Stimulated activated memory B cell treated with anti-CD40 and anti-IgM and Interleukin-4, amounts not matched to agents 10 μg/mL and 1 μg/mL and 100 μg/mL, for 72 hours (primary cell): ENCODE measurements at places on chromosomes 3 and 15.

DNA sequence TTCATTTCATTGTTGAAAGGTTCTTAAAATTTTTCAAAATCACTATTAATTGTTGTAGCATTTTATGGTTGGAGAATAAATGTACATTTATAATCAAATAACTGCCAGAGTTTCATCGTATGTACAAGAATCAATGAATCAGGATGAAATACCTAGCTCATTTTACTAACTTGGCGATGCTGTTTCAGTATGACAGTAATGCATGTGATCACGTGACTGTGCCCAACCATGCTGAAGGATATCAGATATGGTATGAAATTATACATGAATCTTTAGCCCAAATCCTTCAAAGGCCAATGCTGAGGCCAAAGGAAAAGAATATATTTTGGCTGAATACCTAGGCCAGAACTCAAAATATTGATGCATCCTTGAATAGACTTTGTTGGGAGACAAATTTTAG, 288.3 kb upstream of the TGFBR2 start:
- ATAC-seq, result no peak

DNA sequence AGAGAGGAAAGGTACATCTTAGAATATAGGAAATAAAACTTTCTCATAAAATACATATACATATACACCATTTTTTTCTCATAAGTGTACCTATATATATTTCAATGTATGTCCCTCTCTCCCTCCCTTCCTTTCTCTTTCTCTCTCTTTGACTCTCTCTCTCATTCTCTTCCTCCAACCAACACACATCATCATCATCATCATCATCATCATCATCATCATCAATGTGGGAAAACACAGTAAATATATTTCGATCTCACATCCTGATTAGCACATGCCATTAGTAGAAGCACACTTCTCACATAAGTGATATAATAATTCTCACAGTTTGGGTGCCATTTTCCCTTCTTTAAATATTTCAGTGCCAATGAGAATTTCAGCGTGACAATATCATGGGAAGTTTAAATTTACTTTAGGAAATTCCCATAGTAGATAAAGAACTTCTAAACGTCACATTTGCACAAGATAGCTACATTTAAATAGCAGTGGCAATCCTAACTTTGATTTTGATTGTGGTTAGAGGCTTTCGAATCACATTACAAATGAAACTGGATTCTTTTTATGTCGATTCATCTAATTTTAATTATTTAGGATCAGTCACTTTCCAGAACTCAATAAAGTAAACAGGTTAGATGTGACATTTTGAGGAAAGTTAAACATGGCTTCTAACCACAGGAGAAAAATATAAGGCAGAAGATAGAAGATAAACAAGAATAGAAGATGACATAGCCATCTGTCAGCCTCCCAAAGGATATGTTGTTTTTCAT, 33.0 kb upstream of the ACTC1 start:
- no peak for ATAC-seq

- no peak for ATAC-seq
Measured at GRCh38 chr15:28098766-28099554, at the start of gene OCA2. OCA2 (minus strand) TSS chr15:28099315; CDS start chr15:28081874, 17,441 bp downstream.

DNA sequence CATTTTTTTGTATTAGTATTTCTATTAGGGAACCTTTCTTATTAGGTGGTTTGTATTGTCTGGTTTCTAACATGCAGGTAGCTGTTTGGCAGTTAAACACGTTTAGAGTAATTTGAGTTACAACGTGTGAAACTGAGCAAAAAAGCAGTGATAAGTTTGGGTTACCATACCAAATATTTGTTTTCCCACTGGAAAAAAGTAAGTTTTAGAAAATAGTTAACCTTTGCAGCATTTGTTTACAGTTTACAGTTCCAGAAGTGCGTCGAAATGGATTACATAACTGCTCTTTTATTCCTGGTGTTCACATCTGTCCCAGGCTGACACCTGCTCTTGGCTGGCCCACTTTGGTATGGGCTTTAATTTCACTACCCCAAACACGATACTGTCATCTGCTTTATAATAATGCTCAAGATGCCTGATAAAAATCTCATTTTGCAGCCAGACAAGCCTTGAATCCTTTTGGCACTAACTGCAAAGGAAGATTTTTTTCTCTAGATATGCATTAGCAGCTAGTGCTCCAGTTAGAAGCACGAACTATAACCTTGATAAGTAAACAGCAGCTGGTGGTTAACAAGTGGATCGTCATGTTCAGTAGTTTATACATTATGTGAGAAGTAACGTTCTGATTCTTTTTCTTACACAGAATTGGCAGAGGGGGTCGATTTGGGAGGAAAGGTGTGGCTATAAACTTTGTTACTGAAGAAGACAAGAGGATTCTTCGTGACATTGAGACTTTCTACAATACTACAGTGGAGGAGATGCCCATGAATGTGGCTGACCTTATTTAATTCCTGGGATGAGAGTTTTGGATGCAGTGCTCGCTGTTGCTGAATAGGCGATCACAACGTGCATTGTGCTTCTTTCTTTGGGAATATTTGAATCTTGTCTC, 5.3 kb downstream of the EIF4A2 start:
- ATAC-seq, result no peak

DNA sequence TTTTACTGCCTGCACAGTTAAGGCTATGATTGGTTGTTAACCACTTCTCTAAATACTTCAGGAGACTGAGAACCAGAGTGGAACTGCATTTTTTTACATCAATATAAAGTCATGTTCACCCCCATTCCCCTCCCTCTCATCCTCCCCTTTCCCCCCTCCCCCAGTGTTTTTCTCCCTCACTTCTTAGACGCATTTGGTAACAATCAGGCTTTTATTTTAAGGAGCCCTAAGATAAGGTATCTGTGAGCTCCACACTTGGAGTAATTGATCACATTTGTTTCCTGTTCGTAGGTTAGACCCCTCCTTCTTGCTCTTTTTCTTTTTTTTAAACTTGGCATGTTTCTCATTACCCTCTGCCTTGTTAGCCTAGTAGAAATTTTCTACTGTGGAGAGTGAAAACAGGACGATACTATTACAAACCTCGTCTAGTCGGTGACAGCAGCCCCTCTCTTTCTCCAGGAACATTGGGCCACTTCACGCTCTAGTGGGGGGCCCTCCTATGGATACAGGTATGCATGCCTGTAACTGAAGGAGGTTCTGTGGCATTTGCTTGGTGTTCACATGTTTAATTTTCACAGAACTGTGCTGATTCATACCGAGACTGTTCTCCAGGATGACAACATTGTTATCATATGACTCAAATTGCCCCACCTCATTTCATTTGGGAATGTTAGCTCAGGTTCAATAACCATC, 314.4 kb downstream of the MECOM start:
- no peak for ATAC-seq

DNA sequence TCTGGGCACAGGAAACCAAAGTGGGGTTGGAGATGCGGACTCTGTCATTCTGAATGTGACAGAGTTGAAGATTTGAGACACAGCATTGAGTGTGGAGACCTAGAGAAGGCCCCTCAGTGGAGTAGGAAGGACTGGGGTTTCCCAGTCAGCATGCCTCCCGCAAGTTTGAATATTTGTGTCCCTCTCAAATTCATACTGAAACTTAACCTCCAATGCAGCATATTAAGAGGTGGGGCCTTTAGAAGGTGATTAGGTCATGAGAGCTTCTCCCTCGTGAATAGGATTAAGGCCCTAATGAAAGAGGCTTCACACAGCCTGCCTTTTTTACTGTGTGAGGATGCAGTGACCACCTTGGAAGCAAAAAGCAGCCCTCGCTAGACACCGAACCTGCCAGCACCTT, 8.0 kb downstream of the HDDC3 start:
- ATAC-seq, result peak; percentile 90
